Activated CD4-positive, CD25-positive, alpha-beta regulatory T cell treated with anti-CD3 and anti-CD28 coated beads, Interleukin-2, amount 50 U/mL, for 72 hours (primary cell): ENCODE measurements at places on chromosomes 3 and 15.

DNA sequence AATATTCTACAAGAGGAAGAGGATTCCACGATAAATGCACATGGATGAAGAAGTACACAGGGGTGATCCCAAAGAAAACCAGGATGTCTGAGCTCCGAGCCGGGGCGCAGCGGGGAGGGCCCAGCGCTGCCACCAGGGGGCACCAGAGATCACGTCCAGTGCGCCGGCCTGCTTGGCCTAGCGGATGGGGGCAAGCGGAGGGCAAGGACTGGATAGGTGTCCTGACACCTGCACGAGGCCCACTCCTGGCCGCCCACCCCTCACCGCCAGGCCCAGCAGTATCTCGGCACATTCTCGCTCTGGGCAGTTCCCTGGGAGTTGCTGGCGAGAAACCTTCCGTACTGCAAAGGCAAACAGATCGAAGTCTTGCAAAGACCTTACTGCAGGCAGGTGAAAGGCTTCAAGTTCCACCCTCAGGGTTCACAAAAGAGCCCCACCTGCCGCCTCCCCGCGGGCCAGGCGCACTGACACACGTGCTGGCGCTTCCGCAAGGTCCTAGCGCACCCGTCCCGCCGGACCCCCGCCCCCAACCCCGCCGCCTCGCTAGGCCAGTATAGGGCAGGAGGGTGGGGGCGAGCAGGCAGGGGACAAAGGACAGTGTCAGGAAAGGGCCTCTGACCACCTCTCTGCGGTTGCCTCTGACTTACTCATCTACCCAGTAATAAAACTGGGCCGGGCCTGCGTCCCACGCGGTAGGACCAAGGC is 3.3 kb downstream of the ANKRD63 start:
- DNase-seq, result peak; percentile 85

DNA sequence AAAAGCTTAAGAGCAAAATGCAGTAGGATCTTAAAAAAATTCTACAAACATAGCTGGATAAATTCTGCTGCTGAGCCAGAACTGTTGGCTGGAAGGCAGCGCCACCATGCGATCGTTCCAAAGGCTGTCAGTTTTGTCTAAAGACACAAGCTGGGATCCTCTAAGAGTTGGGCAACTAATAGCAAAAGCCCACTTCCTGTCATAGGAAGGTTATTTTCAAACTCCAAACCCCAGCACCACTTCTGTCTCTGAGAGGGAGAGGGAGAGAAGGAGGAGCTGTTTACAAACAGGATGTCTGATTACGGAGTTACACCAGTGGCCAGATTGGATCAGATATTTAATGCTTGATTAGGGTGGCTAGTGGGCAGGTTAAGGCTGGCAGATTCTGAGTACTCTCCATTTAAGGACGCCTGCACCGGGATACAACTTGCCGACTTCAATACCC is 44.0 kb downstream of the EIF4E3 start:
- no peak for DNase-seq

- DNase-seq, result no peak
These were observed 26.1 kb downstream of the GBE1 start for GRCh38 chr3:81735334-81735733.

GRCh38 chr3:115160295-115160694 is 13.2 kb upstream of the ZBTB20 start:
- no peak for DNase-seq

DNA sequence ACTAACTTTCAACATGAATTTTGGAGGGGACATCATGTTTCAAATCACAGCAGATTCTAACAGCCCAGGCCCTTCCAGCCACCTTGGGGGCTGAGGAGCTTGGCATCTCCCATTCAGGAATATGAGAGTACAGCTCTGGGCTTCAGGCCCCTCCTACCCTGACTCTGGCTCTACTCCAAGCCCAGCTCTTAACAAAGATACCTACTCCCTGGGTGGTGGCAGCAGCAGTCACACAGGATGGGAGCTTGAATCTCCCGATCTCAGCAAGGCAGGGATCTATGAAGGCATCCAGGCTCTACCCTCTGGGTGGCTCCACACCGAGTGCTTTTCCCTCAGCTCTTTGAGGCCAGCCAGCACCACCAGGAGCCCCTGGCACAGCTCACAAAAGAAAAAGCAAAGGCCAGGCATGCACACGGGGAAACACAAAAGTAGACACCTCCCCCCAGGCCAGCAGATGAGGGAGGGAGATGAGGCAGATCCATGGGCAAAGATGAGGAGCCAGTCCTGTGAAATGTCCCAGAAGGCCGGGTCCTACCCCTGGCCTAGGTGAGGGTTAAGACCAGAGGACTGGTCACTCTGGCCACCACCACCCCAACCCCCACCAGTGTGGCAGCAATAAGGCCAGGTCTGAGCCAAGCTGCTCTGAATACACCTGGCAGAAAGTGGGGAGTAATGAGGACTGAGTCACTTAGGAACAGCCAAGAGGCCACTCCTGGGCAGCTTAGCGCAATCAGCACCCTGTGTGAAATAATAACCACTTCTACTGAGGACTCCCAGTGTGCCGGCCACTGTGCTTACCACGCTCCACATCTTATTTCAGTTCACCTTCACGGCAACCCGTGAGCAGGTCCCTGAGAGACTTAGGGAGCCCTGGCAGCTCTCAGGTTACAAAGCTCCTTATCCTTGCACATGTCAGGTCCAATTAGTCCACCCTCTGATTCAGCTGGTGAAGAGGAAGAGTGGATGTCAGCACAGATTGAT is 24.3 kb downstream of the PLA2G4F start:
- DNase-seq, result no peak

DNA sequence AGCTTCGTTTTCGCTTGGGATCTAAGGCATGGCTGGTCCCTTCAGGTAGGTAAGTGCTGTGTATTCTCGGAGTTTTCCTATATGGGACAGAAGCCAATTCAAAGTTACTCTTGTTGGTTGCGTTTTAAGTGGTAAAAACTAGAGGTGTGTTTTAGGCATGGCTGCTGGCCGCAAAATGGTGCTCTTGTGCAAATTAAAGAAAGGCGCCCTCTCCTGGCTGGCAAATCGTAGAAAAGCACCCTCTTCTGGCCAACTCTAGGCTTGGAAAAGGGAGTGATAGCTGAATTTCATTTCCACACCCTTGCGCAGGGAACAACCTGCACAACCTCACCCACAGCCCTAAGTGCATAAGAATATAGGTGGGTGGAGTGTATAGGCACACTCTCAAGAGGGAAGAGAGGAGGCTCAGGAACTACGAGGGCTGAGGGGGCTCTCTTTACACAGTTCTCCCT is 23.5 kb downstream of the DRD3 start:
- DNase-seq, result no peak

GRCh38 chr15:85723960-85724945 is 70.5 kb downstream of the KLHL25 start:
- DNase-seq, result no peak

- DNase-seq, result no peak
These were observed 237.7 kb upstream of the AGTR1 start for GRCh38 chr3:148459931-148460513.
